HFFc6 (cell line): ENCODE measurements at places on chromosomes 7 and 10.

DNA sequence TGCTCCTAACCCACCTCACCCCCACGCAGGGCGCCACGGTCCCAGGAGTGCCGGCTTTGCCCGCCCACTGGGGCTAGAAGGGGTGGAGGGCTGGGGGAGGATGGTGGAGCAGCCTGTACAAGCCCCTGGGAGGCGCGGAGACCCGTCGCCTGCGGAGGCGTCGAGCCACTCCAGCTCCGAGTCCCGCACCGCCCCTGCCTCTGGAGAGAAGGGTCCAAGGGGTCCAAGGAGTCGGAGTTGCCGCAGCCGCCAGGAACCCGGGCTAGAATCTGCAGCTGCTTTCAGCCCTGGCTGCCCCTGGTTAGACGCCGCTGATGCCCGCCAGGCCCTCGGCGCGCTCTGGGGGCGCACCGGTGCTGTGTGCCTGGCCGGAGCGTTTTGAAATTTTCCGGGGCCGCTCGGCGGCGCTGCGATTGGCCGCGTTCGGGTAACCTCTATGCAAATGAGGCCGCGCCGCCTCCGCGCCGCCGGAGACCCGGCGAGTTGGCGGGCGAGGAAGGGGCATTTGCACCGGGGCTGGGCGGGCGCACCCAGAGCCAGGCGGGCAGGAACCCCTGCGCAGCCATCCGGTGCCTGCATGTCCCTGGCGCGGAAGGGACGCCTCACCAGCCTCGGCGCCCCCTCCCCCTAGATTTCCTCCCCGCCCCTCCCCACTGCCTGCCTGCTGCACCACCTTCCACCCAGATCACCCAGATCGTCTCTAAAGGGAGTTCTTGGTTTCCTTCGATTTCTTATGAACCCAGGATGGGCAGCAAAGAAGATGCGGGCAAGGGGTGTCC lies at the start of gene HMX2:
Gene HMX2, plus strand, starts transcription at position 502 of the 779 bp plus-strand sequence. Its CDS starts 243 bp downstream, at position 745.
- DNase-seq, result no peak

DNA sequence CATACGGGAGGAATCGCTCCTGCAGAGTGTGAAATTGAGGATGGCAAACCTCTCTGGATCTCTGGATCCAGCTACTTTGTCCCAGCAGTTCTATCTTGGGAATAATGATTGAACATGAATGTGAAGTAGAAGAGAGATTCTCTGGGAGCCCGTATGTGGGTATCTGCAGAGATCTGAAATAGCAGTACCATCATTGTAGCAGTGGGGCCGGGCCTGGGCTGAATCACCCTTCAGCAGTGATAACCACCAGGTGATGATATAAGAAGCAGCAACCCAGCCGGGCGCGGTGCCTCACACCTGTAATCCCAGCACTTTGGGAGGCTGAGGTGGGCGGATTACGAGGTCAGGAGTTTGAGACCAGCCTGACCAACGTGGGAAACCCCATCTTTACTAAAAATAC lies 51.9 kb downstream of the SKIDA1 start:
- no peak for DNase-seq

GRCh38 chr7:43849047-43849446 lies 20.3 kb downstream of the MRPS24 start:
- DNase-seq, result no peak

DNA sequence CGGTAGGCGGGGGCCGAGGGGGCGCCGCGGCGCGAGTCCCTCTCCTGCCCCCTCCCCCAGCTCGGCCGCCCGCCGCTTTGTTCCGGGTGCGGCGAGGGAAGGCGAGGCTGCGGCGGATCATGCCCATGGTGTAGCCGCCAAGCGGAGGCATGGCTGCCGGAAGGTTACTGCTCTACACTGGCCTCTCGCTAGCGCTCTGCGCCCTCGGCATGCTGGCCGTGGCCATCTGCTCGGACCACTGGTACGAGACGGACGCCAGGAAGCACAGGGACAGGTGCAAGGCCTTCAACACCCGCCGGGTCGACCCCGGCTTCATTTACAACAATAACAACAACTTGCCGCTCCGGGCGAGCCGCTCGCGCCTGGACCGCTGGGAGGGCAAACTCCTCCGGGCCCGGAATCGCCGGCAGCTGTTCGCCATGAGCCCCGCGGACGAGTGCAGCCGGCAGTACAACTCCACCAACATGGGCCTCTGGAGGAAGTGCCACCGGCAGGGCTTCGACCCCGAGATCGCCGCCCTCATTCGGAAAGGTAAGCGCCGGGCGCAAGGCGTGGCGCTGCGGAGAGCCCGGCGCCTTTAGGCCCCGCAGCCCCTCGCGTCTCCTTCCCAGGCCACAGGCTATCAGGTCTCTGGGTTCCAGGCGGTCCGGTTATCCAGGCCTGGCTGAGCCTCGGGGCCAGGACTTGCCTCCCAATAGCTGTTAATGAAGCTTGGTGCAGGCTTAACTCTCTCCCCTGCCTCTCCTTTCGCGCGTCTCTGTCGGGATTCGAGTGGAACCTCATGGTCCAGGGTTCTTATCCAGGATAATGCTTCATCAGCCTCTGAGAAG lies 513 bp downstream of the TMEM178B start:
- DNase-seq, result no peak
